T1000 (cell line): ENCODE measurements at places on chromosomes 11 and 22.

GRCh38 chr11:62646825-62647608 is 604 bp upstream of the GANAB start:
- DNase-seq: no peak

GRCh38 chr11:78038697-78039313 is 15.7 kb upstream of the KCTD14 start:
- no peak for DNase-seq

- no peak for DNase-seq
Measured at GRCh38 chr11:15825976-15826650, 530.2 kb downstream of the SOX6 start.

DNA sequence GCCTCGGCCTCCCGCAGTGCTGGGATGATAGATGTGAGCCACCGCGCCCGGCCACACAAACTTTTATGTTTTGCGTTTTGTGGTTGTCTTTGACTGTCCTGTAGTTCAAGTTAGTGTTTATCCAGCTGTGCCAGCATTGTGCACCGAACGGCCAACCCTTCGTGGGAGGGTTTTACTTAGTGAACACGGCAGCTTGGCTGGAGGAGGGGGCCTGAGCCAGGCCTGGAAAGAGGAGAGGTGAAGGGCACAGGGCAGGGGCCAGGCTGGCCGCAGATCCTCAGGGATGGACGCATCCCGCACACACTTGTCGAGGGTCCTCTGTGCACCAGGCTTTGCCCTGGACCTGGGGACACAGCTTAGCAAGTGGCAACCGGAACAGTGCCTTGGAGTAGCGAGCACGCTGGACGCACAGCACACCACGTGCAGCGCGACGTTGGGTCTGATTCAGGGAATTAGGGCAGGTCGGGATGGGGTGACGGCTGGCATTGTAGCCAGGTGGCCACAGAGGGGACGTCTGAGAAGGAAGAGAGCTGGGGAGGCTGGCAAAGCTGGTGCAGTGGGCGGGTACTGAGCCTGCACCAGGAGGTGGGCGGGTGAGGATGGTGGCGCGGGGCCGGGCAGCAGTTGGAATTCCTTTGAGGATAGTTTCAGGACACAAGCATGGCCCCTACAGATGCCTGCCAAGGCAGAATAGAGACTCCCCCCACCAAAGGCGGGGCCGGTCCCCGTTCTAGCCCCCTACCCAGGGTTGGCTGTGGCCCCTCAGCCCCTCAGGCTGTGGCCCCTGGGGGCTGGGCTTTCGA is 13.4 kb downstream of the EPS8L2 start:
- no peak for DNase-seq

GRCh38 chr11:102985850-102986249 is 30.3 kb upstream of the MMP13 start:
- no peak for DNase-seq

DNA sequence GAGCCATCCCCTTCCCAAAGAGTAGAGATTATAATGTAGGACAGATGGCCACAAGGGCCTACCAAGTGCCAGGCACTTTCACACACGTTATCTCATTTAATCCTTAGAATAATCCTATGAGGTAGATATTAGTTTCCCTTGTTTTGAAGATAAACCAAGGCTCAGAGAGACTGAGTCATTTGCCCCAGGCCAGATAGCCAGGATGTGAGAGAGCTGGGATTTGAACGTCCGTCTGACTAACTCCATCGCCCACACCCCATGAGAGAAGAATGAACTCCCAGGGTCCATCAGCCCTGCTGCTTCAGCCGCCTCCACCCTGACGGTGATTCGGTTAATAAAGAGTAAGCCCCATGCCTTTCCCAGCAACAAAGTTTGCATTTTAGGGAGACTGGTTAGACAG is 10.7 kb downstream of the PRG3 start:
- peak; percentile 31 for DNase-seq

DNA sequence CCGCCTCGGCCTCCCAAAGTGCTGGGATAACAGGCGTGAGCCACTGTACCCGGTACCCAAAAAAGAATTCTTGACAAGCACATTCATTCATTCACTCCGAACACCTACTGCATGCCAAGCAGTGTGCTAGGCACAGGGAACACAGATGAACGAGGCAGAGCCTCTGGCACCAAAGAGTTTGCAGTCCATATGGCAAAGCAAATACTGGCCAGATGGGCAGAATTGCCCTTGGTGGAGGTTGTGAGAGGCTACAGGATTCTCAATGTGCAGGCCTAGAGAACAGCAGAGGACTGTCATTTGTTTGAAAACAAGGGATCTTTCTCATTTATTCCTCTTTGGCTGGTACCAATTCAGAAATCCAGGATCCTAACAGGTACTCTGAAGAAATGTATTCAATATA is 27.5 kb upstream of the MTCH2 start:
- DNase-seq: no peak

- peak; percentile 39 for DNase-seq
Measured at GRCh38 chr22:21567456-21568346, at the start of gene UBE2L3. Gene UBE2L3, plus strand, starts transcription at chr22:21567714. Its CDS starts 31 bp downstream, at chr22:21567745.

GRCh38 chr11:8601376-8602133 is 7.5 kb upstream of the STK33 start:
- DNase-seq: no peak

DNA sequence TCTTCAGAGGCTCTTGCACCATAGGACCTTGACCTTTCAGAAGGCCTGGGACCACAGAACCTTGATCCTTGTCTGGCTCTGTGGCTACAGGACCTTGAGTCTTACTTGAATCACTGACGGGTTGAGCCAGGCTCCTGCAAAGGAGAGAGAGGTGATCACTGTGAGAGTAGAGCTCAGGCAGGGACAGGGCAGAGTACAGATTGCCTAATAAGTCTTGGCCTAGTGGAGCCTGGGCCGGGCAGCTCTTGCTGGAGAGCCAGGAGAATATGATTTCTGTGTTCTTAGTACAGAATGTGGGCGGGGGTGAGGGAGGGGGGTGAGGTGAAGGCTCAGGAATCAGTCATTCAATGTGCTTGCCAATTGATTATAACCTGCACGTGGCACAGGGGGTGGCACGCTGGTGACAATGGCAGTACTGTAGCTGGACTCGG is 26.0 kb downstream of the SERPINH1 start:
- DNase-seq: no peak

GRCh38 chr11:17898782-17899181 is 114.1 kb downstream of the SERGEF start:
- DNase-seq: no peak

- no peak for DNase-seq
Measured at GRCh38 chr22:32737811-32738497, 63.6 kb upstream of the TIMP3 start.
